ENCODE measurements at places on chromosomes 6 and 20. TPM values are rescaled to one million over a fixed set of nuclear protein-coding genes. Genes with fewer than 3 reads are reported as not detected.

DNA sequence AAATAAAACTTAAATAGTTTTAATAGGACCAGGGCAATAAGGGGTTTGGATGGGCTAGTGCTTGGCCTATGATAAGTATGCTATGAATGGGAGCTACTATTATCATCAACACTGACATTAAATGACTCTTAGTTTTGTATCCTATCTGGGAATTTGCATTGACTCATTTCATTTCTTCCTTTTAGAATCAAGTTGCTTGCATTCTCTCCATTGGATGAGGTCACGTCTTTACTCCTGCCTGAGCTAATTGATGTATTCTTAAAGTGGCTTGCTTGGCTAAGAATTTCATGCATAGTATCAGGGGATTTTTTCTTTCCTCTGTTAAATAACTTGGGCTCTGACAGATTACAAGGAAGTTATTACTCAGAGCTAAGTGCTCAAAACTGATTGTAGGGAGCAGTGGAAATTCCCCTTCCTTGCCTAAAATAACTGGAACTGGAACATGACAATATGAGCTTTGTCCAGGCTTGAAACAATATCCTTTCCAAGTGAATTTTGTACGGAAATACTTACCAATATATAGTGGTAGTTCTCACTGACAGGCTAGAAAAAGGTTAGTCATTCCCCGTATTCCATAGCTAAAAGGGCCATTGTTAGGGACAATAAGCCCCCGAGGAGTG lies 169.9 kb downstream of the BCAS1 start:
- DNase-seq = no peak

DNA sequence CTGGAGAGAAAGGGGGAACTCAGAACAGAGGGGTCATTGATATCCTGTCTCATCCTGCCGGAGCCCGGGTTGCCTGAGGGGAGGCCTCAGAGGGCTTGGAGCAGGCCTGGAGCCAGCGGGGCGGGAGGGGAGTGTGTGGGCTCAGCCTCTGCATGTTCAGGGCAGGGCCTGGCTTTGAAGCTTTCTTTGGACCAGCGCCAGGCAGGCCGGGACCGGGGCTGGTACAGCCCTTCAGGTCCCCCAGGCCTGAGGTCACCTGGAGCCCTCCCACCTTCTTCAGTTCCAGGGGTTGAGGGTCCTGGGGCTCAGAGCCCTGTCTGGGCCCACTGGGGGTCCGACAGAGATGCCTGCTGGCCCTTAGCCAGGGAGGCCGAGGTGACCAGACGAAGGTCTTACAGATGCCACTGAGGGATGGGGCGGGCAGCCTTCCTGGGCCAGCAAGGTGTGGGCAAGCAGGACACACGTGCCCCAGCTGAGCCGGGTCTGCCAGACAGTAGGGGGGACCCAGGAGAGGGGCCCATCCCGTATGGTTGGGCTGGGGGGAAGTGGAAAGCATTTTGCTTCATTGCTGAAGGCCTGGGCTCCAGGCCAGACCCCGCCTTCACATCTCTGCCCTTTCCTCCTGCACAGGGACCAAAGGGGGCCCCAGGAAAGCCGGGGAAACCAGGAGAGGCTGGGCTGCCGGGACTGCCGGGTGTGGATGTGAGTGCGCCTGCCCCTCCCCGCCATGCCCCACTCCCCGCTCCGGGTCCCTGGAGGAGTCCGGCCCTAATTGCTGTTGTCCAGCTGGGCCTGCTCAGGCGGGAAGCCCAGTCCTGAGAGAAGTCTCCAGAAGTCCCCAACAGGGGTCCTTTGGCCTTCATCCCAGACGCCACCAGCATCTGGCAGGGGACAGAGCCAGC lies 2.0 kb downstream of the COL9A3 start:
- peak; percentile 58 for DNase-seq

- DNase-seq = peak; percentile 35
Observed at GRCh38 chr6:169529931-169530751, 171.7 kb downstream of the WDR27 start.

NOTCH4 gene
- polyA plus RNA-seq = 19.5 TPM
